ENCODE measurements at places on chromosomes 13 and 19.

- DNase-seq = no peak
Measured at GRCh38 chr13:40319699-40320579, 346.5 kb downstream of the FOXO1 start.

GRCh38 chr13:114320065-114320464, 5.8 kb downstream of the CHAMP1 start:
- no peak for DNase-seq

GRCh38 chr19:35285095-35285449, 2.7 kb downstream of the HAMP start:
- DNase-seq = no peak

- DNase-seq = no peak
Measured at GRCh38 chr19:17441241-17442021, 7.0 kb downstream of the TMEM221 start.

DNA sequence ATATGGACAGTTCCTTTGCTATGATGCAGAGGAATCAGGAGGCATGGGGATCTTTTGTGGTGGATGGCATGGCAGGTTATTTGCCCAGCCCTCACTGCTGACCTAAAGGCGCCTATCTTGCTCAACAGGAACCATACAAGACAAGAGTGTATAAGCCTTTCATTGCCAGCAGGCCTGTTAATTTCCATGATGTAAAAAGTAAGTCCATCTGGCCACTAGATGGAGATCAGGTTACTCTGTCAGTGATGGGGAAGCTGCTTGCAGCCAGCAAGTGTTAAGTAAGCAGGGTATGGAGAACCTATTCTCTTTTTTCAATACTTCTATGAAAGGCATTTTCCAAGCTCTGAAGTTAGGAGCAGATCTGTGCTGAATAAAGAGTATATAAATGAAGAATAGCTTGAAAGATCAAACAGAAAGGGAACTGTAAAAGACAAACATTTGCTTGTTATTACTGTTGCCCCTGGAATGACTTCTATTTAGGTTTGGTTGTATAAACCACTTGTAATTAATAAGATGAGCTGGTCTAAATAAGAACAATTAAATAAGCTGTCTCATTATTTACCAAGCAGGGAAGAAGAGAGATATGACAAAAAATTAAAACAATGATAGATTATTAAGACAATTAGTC, 210.9 kb downstream of the RGCC start:
- no peak for DNase-seq

- DNase-seq = no peak
Measured at GRCh38 chr13:45073809-45074208, 46.5 kb upstream of the GTF2F2 start.

DNA sequence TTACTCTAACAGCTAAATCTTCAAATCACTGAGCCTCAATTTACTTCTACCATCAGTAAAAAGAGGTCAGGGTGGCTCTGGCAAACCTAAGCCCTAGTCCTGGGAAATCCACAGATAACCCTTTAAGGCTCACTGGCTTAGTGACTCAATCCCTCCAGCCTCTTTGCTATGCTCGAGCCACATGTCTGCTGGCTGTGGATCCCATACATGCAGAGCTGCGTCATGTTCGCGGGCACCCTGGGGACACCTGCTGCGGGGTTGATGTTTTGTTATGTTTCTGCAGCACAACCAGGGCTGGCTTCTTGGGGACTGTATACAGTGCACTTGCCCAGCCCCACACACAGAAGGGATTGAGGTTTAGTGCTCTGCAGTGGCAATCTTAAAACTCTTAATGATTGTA, 41.6 kb upstream of the C13orf42 start:
- DNase-seq = no peak

GRCh38 chr19:35133826-35134225, 1.0 kb downstream of the LGI4 start:
- no peak for DNase-seq

DNA sequence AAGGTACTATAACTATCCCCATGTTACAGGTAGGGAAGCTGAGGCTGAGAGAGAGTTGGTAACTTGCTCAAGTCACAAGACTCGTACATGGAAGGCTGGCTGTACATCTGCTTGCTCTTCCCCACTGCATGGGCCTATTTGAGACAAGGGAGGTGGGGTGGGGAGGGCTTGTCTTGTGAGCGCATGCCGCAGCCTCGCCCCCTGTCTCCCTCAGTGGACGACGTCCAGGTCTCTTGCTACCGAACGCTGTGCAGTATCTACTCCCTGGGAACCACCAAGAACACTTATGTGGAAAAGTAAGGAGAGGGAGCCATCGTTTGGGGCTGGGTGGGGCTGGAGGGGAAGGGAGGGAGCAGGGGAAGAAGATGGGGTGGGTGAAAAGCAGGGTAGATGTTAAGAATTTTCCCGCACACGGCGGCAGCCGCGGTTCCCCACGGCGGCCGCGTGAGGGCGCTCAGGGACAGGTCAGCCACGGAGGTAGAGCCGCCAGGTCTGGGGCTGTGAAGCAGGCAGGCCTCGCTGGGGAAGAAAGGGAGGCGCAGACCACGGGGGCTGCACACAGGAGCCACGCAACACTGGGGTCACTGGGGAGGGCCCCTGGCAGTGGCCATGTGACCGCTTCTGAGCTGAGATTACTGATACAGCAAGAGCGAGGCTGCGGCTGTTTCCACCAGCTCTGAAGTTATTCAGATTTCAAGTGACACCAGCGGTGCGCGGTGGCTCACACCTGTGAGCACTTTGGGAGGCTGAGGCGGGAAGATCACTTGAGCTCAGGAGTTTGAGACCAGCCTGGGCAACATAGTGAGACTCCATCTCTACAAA, 81.5 kb downstream of the RYR1 start:
- peak; percentile 70 for DNase-seq

GRCh38 chr13:31631071-31631470, 108.3 kb upstream of the RXFP2 start:
- DNase-seq = no peak

DNA sequence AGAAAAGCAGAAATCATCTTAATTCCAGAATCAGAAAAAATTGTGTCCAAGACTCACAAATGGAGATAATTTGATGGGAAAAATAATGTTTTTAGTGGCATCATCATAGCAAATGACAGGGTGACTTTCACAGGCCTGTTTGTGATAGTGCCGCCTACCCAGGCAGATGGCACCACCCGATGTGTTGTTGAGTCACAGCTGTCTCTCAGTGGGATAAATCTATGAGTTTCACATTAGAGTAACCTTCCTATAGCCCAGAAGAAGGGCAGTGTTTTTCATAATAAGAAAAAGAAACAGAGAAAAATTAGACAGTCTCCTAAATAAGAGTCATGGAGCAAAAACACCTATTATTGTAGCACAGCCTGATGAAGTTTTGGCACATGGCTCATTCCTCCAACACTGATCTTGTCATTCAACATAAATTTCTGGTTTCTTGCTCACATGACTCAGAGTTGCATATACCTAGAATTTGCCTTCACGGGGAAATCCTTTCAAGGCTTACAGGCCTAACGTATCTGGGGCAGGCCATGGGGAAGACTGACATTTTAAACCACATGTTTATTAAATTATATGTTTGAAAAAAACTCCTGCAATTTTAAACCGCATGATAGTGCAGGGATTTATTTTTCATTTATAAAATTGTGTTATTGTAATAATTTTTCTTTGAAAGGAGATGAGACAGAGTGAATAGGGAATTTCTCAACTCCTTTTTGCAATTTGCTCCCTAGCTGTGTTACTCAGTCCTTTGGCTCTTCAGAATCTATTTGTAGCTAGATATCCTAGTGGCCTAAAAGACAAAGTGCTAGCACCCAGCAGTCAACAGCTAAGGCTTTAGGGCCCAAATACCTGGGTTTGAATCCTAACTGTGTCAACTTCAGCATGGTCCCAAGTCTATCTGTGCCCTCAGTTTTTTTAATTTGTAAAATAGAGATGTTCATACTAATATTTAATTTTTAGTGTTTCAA, 393.7 kb downstream of the NDFIP2 start:
- DNase-seq = no peak

DNA sequence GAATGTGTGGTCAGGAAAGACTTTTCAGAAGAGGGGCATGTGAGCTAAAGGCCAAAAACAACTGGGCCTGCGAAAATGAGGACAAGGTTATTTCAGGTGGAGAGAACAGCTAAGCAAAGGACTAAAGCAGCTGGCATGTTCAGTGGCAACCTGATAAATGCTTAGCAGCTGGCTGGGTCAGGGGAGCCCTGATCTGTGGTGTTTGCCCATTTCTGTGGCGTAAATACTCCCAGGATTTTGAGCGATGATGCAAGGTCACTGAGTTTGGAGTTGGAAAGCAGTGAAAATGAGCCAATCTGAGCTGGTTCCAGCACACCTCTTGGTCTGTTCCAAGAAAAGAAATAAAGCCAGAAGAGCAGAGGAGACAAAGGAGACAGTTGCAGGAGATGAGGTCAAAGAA, 704.3 kb downstream of the UQCRFS1 start:
- DNase-seq = no peak

GRCh38 chr19:41601771-41602170, 25.1 kb downstream of the CEACAM4 start:
- DNase-seq = no peak

DNA sequence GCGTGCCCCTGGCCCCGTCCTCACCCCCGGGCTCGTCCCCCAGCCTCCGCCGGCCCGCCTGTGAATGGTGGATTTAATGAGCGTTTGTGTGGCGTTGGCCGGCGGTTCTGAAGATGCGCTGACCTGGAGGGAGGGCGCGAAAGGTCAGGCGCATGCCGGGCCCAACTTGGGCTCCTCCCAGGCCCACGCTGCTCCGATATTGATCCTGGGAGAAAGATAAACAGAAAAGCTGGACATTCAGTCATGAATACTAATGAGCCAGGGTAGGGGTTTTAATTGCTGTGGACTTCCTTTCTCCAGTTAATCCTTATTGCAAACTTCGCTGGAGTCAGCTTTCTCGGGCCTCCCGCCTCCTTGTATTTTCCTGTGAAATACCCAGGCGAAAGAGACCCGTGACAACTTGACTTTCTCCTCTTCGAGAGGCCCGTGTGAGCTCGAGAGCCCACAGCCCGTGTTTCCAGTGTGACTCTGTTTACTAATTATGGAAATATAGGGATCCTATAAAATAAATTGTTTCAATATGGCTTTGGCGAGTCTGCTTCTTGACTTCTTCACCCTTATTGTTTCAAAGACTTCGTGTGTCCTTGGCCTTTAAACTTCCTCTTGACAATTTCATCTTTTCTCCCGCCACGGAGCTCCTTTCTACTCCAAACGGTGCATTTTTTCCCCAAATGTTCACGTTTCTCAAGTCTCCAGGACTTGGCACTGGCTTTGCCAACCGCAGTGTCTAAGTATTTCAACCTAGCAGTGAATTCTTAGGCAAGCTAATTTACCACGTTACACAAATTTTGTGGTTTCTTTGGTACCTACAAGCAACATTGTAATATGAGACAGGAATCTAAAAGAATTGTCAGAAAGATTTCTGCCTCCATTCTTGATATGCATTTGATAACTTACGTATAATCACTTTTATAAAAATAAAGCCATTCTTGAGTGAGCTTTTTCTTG, 10.5 kb downstream of the ZIC2 start:
- no peak for DNase-seq

- no peak for DNase-seq
Measured at GRCh38 chr19:37953171-37953917, 46.3 kb downstream of the SIPA1L3 start.

- DNase-seq = no peak
Measured at GRCh38 chr19:5664515-5664914, 15.8 kb downstream of the MICOS13 start.

GRCh38 chr13:112626124-112626523, 38.2 kb upstream of the TUBGCP3 start:
- DNase-seq = no peak

DNA sequence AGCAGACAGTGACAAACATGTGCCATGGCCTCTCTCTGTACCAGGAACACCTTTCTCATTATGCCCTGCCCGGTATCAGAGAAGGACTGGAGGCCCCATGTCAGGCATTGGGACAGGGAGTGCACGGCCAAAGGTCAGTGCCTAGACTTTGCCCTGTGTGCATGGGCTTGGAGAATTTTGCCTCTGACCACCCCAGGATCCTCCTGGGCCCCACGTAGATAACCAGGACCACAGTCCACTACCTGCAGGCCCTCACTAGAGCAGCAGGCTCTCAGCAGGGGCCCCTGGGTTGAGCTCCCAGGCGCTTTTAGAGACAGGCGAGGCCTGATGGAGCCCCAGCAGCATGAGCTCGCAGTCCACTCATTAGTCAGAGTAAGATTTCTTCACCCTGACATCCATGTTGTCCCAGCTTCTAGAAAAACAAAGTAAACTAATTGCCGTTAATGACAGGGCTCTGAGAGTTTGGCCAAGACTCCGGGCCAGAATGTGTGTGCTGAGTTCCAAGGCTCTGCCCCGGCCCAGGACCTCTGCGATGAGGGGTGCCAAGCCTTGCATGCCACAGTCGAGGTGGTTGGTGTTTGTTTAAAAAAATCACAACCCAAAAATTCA, 42.7 kb downstream of the CAPN12 start:
- no peak for DNase-seq

GRCh38 chr13:68234274-68234673, 1004.1 kb upstream of the PCDH9 start:
- DNase-seq = no peak

DNA sequence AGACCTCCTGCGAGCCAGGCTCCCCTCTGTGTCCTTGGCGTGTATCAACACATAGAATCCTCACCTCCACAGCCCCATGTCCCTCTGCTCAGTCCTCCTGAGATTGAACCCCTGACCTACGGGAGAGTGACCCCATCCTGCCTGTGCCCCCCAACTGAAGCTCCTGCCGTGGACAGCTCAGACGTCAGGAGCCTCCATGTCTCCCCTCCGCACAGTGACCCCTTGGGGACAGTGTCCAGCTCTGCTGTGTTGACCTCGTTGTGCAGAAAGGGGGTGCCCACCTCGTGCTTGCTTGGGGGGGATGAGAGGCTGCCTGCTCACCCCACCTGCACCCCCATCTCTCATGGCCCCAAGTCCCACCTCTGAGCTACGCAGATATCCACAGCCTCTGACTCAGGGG, 490 bp upstream of the SIGLEC9 start:
- no peak for DNase-seq

DNA sequence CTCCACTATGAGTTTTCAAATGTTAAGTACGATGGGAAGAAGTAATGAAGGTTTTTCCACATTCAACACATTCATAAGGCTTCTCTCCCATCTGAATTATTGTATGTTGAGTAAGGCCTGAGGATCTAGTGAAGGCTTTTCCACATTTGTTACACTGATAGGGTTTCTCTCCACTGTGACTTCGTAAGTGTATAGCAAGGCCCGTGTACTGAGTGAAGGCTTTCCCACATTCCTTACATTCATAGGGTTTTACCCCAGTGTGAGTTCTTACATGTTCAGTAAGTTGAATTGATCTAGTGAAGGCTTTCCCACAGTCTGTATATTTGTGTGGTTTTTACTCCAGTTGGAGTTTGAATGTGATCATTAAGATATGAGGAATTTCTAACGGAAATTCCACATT, 44.4 kb downstream of the ZNF846 start:
- no peak for DNase-seq

All from activated CD4-positive, alpha-beta T cell treated with anti-CD3 and anti-CD28 coated beads for 1 hour (primary cell).